ENCODE measurements at places on chromosomes 16 and 17. TPM values are rescaled to one million over a fixed set of nuclear protein-coding genes. Genes with fewer than 3 reads are reported as not detected.

The RASD1 gene
- total RNA-seq, result 9.2 TPM

- no peak for DNase-seq
Observed at GRCh38 chr17:49634485-49634860, 43.4 kb downstream of the SPOP start.

GRCh38 chr17:56602292-56603130, 9.0 kb downstream of the NOG start:
- no peak for DNase-seq

- peak; percentile 71 for DNase-seq
Observed at GRCh38 chr17:69878661-69879060, 196.4 kb upstream of the KCNJ16 start.

The PRSS21 gene
- total RNA-seq, result not detected

GRCh38 chr17:79829004-79829403, 10.2 kb downstream of the CBX4 start:
- no peak for DNase-seq

The CLEC18A gene
- 0.13 TPM for total RNA-seq

GRCh38 chr16:27251541-27252205, 16.9 kb downstream of the NSMCE1 start:
- DNase-seq, result no peak

- no peak for DNase-seq
Observed at GRCh38 chr16:54454616-54455015, 168.0 kb upstream of the IRX3 start.

DNA sequence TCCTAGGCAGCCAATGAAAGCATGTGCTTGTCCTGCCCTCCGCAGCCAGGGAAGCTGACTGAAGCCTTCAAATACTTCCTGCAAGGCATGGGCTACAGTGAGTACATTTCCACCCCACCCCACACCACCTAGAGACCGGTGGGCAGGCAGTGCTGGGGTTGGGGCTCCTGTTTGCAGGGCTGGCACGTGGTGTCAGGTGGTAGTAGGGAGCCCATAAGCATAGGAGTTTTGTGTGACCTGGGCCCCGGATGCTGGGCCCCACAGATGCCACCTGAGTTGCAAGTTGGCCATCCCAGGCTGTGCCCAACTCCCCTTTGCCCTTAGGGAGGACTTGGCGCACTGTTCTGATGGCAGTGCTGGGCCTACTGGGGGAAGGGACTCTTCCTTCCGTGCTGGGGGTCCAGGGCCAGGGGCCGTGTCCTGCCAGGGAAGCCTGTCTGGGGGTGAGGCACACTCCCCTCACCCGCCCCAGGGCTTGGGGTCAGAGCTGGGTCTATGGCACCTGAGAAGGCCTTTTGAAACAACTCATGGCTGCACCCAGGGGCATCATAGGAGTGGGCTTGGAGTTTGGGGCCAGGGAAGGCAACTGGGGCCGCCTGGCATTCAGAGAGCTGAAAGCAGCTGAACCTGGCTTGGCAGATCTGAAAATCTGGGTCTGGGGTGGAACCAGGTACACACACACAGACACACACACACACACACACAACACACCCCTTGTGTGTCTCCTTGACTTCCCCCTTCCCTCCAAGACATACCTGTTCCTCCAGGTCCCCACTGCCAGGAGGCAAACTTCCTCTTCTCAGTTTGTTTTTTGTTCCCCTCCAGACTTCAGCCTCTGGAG, 5.8 kb upstream of the SETD6 start:
- no peak for DNase-seq

DNA sequence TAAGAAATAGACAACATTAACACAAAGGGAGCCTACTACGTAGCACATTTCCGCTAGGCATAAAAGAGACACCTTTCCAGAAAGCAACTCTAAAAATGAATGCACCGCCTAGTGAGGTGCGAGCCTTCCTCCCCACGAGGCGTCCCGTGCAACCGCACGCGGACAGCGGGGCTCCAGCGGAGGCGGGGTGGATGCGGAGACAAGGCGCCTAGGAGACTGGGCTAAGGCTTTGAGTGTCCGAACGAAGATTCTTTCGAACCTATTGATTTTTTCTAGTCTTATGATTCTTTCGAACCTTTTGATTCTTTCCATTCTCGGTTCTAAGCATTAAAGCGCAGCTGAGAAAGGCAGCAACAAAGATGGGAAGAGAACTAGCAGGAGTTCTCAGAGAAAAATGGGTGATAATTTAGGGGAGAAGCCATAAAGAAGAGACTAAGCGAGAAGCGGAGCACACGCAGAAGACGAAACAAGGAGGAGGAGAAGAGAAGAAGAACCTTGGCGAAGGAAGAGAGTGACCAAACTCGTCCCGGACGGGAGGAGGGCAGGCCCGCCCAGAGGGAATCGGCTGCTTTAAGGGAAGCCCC, 394 bp upstream of the CPD start:
- DNase-seq, result no peak

DNA sequence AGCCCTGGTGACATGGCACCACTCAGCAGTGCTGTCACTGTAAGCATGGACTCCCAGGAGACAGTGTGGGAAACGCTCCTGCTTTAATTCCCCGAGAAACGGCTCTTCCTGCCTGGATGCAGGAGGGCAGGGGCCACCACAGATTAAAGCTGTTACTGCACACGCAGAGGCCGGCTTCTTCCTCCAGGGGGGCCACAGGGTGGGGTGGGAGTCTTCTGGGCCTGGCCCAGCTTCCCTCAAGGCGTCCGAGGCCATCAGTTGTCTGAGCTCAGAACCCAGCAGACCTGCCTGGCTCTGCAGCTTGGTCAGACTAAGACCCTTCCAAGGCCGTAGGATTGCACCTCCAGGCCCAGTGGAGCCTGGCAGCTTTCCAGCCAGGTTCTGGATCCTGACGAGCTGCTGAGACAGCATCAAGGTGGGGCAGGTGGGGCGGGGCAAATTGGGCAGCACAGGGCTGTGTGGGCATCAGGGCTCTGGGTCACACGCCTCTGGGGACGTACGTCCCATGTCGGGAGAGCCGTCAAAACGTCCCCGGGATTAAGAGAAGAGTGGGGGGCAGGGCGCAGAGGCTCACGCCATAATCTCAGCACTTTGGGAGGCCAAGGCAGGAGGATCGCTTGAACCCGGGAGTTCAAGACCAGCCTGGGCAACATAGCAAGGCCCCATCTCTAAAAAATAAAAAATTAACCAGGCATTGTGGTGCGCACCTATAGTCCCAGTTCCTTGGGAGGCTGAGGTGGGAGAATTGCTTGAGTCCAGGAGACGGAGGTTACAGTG, 5.0 kb upstream of the CAPN15 start:
- DNase-seq, result no peak

The FLYWCH2 gene
- total RNA-seq, result 38.9 TPM

The SPNS3 gene
- total RNA-seq, result 0.13 TPM

DNA sequence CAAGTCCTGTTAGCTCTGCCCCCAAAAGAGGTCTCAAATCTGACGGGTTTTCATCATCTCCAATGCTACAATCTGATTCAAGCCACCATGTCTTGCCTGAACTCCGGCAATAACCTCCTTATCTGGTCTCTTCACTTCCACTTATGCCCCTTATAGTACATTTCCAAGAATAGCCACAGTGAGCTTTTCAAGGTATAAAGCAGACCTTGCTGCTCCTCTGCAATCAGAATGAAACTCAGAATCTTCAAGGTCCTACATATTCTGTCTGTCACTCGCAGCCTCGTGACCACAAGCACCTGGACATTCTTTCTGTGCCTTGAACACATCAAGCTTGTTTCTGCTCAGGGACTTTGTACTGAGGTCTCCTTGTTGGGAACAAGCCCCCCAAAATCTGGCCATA, 84.7 kb downstream of the YPEL2 start:
- DNase-seq, result no peak

The PHKG2 gene
- 20.9 TPM for total RNA-seq

DNA sequence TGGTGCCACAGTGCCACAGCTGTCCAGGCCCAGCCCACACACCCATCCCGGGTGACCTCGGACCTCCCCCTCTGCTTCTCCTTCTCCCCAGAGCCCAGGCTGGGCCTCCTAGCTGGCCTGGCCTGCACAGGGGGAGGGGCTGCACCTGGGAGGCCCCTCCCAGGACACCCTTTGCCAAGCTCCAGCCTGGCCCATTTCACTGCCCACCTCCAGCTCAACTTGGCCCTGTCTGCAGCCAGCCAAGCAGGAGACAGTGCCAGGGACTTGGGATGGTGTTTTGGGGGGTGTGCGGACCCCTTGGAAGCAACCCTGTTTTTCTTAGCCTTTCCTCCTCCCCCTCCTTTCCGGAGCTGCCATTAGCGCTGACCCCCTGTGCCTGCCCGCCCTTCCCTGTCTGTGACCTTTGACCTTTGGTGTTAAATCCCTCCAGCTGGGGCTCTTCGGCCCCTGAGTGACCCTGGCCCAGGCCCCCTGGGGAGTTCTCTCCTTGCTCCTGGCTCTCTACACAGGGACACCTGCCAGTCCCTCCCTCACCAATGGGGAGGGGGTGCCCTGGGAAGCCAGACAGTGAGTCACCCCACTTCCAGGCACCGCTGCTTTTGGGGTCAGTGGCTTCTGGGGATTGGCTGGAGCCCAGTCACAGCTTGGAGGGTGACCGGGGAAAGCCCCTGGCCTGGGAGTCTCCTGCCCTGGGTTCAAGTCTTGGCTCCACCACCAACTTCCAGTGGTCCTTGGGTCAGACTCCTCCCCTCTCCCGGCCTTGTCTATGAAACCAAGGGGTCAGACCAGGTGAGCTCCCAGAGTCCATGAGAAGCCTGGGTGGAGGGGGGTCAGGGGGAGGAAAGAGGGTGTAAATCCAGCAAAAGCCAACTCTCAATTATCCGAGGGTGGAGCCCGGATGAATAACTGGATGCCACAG, 1.9 kb downstream of the GLIS2 start:
- DNase-seq, result no peak

GRCh38 chr17:10631048-10631700, 25.9 kb downstream of the MYH3 start:
- DNase-seq, result no peak

GRCh38 chr17:76049239-76049638, 22.1 kb upstream of the EVPL start:
- no peak for DNase-seq

DNA sequence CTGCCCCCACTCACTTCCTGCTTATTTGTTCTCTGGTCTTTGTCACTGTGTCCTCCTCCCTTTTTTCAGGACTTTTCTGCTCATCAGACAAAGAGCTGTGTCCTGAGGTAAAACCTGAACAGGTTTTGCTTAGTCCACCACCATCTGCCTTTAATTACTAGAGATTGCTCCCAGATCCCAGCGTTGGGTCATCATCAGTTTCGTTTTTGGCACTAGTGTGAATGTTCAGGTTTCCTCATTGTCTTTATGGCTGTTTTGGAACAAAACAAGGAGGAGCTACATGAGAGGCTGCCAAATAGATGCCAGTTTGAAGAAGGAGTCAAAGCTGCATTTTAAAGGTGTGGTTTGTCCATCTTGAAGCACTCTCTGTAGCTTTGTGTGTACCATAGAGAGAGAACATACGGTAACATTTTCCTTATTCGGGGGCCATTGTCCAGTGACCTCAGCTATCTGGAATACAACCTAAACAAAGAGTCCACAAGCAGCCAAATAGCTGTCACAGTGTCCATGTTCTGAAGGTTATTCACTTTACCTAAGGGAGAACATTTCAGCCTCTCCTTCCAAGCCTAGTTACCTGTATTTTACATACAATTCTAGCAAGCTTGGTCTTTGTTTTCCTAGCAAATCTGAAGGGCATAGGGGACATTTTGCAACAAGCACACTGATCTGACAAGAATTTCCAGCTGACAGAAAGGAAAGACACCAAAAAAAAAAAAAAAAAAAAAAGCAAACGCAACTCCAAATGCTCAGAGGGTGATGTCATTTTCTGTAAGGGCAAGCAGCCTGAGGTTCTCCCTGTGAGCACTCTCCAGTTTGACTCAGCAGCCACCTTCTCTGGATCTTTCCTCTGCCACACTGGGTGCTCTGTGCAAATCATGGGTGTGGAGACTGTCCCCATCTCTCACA, 196.1 kb downstream of the NTN1 start:
- DNase-seq, result no peak

The PRKCA gene
- 10.6 TPM for total RNA-seq

- DNase-seq, result no peak
Observed at GRCh38 chr17:81188491-81188840, 22.4 kb upstream of the AATK start.

DNA sequence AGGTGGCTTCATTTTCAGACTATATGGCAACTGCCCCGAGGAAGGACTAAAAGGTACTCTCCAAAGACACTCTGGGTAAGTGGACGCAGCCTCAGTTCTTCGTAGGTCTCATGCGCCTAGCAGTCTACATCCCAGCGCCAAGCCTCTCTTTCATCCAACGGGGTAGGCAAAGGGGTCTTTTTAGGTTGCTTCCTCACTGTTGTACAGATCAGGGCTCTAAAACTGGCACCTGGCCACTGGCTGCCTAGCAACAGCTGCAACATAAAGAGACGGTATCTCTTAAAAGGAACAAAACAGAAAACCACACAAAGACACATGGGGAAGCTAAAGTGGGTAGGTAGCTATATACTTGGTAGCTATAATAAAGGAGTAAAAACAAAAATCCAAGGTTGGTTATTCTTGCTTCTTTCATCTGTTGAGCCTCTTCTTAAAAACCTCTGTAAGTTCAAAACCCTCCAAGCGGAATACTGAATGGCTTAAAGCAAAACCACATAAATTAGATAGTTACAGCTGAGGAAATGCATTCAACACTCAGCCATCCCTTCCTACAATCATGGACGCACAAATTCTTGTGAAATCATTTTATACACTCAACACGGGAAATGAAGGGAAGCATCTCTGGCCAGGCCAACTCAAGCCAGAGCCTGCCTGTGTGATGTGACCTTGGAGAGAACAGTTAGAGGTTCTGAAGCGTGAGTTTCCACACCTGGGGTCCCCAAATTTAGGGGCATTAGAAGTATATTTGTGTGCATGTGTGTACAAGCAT, 22.7 kb downstream of the CYTH1 start:
- no peak for DNase-seq

The HS3ST2 gene
- total RNA-seq, result not detected

The CLEC19A gene
- not detected for total RNA-seq

The SLC6A4 gene
- 0.07 TPM for total RNA-seq

DNA sequence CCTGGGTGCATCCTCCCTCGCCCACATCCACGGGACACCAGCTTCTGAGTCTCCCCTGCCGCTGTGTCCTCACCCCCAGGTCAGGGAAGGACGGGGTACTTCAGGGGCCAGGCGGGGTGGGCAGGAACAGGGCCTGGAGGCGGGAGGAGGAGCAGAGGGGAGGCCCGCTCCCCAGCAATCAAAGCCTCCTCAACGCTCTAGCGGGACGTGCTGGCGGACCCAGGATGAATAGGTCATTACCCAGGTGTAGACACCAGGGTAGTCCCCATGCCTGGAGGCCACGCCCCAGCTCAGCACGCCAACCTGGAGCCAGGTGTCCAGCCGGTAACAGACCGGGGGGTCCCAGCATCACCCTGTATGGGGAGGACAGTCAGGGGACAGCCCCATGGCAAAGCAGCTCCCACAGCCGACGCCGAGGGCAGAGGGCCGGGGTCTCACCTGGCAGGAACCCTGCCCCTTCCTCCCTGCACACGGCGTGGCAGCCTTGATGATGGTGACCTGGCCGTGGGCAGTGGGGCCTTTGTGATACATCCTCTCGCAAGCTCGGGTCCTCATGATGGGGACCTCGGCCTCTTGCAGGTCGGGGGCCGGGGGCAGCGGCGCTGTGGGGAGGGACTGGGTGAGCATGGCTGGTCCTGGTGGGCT, 24.2 kb downstream of the TPSD1 start:
- DNase-seq, result no peak

GRCh38 chr16:1941162-1942046, 1.6 kb downstream of the MSRB1 start:
- DNase-seq, result no peak

- no peak for DNase-seq
Observed at GRCh38 chr17:76704805-76705204, 6.0 kb downstream of the MXRA7 start.

- no peak for DNase-seq
Observed at GRCh38 chr17:8614988-8615387, 15.5 kb downstream of the MYH10 start.

The CHST4 gene
- total RNA-seq, result not detected

GRCh38 chr16:27844826-27845225, 218.7 kb downstream of the GSG1L start:
- no peak for DNase-seq

Data from pulmonary artery endothelial cell (primary cell).